CD4-positive, alpha-beta T cell treated with Interleukin-17A for 1 hour (primary cell): ENCODE measurements at places on chromosomes 4 and X.

- no peak for DNase-seq
These were observed 188.8 kb upstream of the VEGFC start for GRCh38 chr4:176981551-176981950.

- DNase-seq, result no peak
These were observed 48.3 kb downstream of the USP9X start for GRCh38 chrX:41133551-41133950.

- DNase-seq, result no peak
These were observed 11.8 kb downstream of the FTHL17 start for GRCh38 chrX:31060016-31060415.

GRCh38 chr4:54687887-54688841, 30.4 kb downstream of the KIT start:
- peak; percentile 4 for DNase-seq

DNA sequence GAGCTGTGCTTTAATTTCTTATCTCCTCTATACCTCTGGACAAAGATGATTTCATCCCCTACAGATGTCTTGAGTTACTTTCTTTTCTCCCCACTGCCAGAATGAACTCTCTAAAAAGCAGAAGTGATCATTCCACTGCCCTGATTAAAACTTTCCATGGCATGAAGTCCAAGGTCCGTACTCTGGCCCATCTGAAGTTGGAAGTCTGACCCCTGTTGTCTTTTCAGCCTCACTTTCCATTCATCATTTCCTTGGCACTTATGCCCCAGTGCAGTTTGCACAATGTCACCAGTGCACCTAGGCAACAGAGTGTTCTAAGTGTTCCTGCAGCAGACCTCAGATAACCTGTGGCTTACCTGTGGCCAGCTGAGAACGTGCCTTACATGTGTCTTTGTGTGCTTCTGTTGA, 242.4 kb downstream of the FRAS1 start:
- DNase-seq, result no peak

GRCh38 chrX:23334848-23335599, at the start of gene PTCHD1:
PTCHD1 (plus strand) TSS chrX:23334849; CDS start chrX:23334876, 27 bp downstream.
- no peak for DNase-seq

- no peak for DNase-seq
These were observed 93.3 kb downstream of the UGT8 start for GRCh38 chr4:114691865-114692264.

DNA sequence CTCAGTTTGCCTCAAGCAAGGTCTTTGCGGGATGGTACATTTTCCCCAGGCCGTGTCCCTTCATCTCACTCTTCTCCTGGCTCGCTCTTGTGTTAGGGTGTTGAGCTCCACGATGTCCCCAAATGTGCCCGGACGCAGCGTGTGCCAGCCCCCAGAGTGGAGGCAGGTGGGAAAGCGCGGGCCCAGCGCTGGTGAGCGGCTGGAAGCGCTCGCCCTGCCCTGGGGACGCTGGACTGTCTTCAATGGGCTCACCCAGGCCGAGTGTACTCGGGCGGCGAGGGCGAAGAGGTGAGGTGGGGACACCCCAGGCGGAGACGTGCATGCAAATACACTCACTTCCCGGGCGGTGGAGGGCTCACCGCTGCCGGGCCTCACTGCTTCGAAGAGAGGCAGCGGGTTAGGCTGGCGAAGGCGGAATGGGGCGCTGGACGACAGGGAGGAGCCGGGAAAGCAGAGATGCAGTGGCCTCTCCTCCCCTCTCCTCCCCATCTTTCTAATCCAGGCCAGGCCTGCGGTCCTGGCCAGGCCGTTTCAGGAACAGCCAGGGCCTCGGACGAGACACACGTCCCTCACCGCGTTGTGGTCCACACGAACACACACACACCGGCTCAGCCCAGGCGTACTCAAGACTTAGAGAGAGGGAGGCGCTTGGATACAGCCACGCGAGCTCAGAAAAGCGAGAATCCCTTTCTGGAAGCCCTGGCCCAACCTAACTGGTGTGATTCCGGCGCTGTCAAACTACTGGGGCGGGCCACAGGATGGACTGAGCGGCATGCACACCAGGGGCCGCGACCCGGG, 2.2 kb downstream of the NKX6-1 start:
- no peak for DNase-seq

- DNase-seq, result no peak
These were observed 136.9 kb downstream of the TSPAN5 start for GRCh38 chr4:98521486-98521885.

GRCh38 chr4:86841309-86841708, 7.9 kb downstream of the SLC10A6 start:
- no peak for DNase-seq

- no peak for DNase-seq
These were observed 412.0 kb upstream of the ATOH1 start for GRCh38 chr4:93416344-93417128.

GRCh38 chrX:151680805-151681204, 14.5 kb upstream of the PRRG3 start:
- peak; percentile 54 for DNase-seq

GRCh38 chrX:135436966-135437866, 15.5 kb downstream of the SMIM10L2A start:
- DNase-seq, result no peak

DNA sequence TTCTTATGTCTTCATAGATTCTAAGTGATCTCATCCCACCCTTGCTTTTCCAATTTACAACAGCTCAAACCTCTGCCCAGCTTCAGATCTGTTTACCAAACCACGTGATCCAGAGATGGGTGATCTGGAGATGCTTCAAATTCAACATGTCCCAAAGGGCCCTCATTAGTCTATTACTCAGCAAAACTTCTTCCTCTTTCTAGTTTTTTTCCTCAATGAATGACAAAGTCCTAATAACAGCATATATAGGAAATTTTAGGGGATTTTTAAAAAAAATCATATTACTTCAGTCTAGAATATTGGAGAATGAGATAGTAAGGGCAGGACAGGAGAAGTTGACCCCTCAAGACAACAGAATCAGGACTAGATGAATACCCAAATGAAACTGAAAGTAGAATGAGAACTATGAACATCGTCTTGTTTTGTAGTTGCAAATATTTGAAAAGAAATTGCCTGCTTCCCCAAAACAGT, 127.1 kb downstream of the CFAP299 start:
- peak; percentile 28 for DNase-seq

DNA sequence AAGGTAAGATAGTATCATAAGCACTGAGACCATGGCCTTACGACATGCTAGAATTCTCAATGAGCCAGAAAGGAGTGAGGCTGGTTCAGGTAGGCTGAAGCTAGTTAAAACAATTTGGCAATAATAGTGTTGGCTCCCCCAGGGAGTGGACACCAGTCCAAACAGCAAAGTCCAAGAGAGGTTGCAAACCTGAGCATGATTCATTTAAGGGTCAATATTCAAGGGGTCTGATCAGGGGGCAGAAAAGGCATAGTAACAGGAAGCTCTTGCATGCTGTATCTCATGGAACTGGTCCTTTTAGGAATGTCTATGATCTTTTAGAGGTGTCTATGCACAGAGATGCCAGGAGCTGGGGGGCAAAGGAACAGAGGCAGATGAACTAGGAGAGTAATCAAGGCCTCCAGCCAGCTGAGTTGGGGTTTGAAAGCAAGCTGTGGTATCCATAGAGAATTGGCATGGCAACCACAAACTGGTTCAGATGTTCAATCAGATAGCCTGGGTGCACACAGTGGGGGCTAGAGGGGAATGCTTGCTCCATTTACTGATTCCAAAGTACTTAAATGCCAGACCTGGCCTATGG, 5.1 kb downstream of the GJB1 start:
- DNase-seq, result no peak
